ENCODE measurements at places on chromosomes 1 and 21. TPM values are rescaled to one million over a fixed set of nuclear protein-coding genes. Genes with fewer than 3 reads are reported as not detected.

The DSTYK gene
- total RNA-seq = 9.7 TPM

The C1orf167 gene
- not detected for total RNA-seq

The LPAR3 gene
- total RNA-seq = 0.94 TPM

The CFHR3 gene
- not detected for total RNA-seq

DNA sequence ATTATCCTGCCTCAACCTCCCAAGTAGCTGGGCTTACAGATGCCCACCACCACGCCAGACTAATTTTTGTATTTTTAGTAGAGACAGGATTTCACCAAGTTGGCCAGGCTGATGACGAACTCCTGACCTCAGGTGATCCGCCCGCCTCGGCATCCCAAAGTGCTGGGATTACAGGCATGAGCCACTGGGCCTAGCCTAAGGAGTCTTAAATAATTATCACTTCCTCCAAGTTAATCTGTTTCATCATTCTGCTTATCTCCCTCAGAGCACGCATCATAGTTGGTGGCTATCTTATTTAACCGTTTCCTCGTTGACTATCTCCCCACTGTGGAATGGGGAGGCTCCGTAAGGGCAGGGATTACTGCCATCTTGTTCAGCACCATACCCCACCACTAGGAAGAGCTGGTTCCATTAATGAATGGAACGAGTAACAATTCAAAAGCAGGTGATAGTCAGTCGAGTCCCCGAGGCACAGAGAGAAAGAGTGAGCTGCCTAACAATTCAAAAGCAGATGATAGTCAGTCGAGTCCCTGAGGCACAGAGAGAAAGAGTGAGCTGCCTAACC is 52.7 kb downstream of the GLUL start:
- H3K27me3 ChIP-seq = peaks cover 5% of the 10 kb centered on the region
- no peak overlapping the region for H3K27ac ChIP-seq
- no peak for DNase-seq
- H3K36me3 ChIP-seq = no peaks in the 10 kb centered on the region

- no peak for DNase-seq
- peaks cover 41% of the 10 kb centered on the region for H3K4me1 ChIP-seq
- H3K4me3 ChIP-seq = no peak overlapping the region
- H3K36me3 ChIP-seq = peaks cover 44% of the 10 kb centered on the region
Observed at GRCh38 chr1:225846331-225847310, 35.6 kb downstream of the TMEM63A start.

DNA sequence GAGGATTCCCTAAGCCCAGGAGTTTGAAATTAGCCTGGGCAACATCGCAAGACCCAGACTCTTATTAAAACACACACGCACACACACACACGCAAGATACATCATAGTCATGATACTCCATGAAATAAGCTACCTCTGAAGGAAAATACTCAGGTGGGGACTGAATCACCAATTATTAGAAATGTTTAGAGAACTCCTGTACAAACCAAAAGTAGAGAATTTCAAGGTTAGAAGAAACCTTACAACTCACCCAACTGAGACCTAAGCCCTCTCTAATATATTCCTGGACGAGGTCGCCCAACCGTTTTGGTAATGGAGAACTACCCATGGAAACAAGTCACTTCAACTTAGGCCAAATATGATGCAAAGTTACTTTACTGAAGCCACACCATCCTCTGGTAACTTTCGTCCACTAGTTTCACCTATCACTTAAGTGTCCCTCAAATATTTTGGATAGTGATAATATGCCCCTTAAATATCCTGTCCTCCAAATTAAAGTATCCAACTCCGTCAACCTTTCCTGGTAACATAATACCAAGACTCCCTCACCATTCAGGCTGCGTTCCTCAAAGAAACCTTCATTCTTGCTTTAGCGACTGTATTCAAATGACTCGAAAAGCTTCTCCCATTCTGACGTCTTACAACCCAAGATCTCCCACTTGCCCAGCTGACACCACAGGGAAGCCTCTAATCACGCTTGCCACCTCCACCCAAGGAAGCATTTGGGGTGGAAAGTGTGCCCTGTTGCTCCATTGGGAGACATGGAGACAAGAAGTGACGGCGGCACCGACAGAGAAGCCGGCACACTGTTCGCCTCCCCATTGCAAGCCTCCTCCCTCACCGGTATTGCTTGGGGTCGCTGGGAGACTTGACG is 856 bp downstream of the NRDC start:
- H3K4me1 ChIP-seq = peaks cover 37% of the 10 kb centered on the region
- peaks cover 3% of the 10 kb centered on the region for H3K27me3 ChIP-seq
- H3K27ac ChIP-seq = no peak overlapping the region
- peaks cover 28% of the 10 kb centered on the region for H3K36me3 ChIP-seq
- no peak overlapping the region for H3K4me3 ChIP-seq
- no peak for DNase-seq

GRCh38 chr1:98661544-98662355 is at the start of gene SNX7:
Gene SNX7 (plus strand): TSS chr1:98661721. CDS start chr1:98661732, 11 bp downstream.
- no peak for DNase-seq
- peaks cover 41% of the 10 kb centered on the region for H3K27me3 ChIP-seq
- no peaks in the 10 kb centered on the region for H3K36me3 ChIP-seq
- peaks cover 10% of the 10 kb centered on the region for H3K4me1 ChIP-seq
- H3K4me3 ChIP-seq = peak within 1 kb of the TSS; percentile 67
- no peak within 1 kb of the TSS for H3K27ac ChIP-seq

- no peaks in the 10 kb centered on the region for H3K36me3 ChIP-seq
- peaks cover 22% of the 10 kb centered on the region for H3K27me3 ChIP-seq
- H3K4me1 ChIP-seq = no peaks in the 10 kb centered on the region
- no peak overlapping the region for H3K27ac ChIP-seq
- DNase-seq = no peak
Observed at GRCh38 chr1:33527934-33528333, 55.5 kb downstream of the ZSCAN20 start.

GRCh38 chr1:232962761-232963745 is 12.6 kb downstream of the NTPCR start:
- no peak overlapping the region for H3K4me3 ChIP-seq
- peaks cover 19% of the 10 kb centered on the region for H3K36me3 ChIP-seq
- H3K4me1 ChIP-seq = peaks cover 17% of the 10 kb centered on the region

DNA sequence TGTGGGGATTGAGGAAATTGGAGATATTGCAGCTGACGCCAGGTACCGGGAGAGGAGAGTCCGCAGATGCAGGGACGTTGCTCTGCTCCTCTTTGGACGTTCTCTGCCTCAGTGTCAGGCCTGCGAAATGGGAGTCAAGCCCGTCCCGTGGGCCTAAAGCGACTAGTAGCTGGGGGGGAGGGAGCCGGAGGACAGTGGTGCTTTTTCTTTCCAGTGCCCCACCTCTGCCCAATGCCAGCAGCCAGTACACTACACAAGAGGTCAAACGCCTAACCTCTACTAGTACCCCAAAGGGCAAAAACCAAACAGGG is 413.6 kb upstream of the ESRRG start:
- peaks cover 10% of the 10 kb centered on the region for H3K4me1 ChIP-seq
- peaks cover 71% of the 10 kb centered on the region for H3K27me3 ChIP-seq
- peaks cover 7% of the 10 kb centered on the region for H3K36me3 ChIP-seq
- H3K4me3 ChIP-seq = no peak overlapping the region
